Renal cortex interstitium (tissue), 15 donors: ENCODE measurements at places on chromosomes 1 and 21. TPM values are rescaled to one million over a fixed set of nuclear protein-coding genes. Genes with fewer than 3 reads are reported as not detected.

GRCh38 chr1:226654046-226654667 is 84.9 kb downstream of the ITPKB start:
- no peak for DNase-seq

KRTAP20-2 gene
- not detected for polyA plus RNA-seq

DNA sequence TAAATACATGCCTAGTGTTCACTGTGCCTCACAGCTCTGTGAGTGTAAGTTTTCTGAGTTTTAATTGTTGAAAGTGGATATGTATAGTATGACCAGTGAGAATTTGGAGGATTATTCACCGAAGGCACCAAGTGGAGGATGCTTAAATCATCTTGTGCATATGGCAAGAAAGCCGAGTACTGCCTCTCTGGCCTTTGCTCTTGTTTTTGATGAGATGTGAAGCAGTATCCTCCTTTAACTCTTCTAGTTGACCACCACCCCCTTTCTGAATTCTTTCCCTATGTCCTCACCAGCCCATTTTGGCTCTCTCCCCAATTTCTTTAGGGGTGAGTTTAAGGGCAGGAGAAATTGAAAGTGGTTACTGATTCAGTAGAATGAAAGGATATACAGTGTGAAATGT is 130.4 kb downstream of the SYT2 start:
- DNase-seq: no peak

S100A13 gene
- polyA plus RNA-seq: 162 TPM

TTLL7 gene
- 6.3 TPM for polyA plus RNA-seq

DNA sequence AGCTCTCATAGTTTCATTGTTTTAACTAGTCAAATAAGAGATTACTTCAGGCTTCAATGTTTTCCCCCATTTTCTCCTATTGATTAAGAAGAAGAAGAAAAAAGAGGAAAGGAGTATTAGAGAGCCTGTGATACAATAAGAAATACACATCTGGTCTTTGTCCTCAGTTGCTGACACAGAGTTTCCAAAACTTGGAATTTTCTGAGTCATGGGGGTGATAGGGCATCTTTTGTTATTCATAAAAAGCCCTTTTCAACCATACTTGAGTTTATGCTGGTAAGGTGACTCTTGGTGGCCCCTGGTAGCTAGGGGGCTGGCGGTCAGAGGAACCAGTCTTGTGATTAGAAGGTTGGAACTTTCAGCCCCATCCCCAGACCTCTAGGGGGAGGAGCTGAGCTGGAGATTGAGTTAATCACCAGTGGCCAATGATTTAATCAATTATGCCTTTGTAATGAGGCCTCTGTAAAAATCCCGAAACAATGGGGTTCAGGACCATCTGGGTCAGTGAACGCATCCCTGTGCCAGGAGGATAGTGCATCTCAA is 28.9 kb upstream of the KLF18 start:
- no peak for DNase-seq
